Activated CD4-positive, alpha-beta T cell treated with anti-CD3 and anti-CD28 coated beads, Interleukin-2, amount 50 U/mL, for 4 hours (primary cell): ENCODE measurements at places on chromosomes 16 and 17.

GRCh38 chr16:84044118-84044488 is 1.5 kb upstream of the SLC38A8 start:
- no peak for DNase-seq

- DNase-seq: no peak
Observed at GRCh38 chr16:23679274-23679985, 741 bp downstream of the PLK1 start.

- DNase-seq: no peak
Observed at GRCh38 chr17:74125156-74125555, 78.3 kb upstream of the RPL38 start.

DNA sequence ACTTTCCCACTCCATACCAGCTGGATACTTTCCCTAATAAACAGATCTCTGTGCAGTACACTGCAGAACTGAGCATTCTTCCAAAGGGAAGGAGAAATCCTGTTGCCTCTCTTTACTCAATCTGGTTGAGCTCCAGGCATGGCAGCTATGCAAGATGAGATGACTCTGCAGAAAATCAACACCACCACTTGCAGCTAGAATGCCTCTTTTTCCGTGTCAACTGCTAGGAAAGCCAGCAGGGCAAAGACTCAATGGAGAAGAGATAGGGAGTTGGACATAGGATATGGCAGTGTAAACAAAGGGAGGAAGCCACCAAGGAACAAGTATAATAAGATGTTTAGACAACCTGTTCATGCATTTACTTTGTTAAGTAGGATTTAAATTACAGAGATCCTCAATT is 40.4 kb upstream of the CORO6 start:
- DNase-seq: no peak

DNA sequence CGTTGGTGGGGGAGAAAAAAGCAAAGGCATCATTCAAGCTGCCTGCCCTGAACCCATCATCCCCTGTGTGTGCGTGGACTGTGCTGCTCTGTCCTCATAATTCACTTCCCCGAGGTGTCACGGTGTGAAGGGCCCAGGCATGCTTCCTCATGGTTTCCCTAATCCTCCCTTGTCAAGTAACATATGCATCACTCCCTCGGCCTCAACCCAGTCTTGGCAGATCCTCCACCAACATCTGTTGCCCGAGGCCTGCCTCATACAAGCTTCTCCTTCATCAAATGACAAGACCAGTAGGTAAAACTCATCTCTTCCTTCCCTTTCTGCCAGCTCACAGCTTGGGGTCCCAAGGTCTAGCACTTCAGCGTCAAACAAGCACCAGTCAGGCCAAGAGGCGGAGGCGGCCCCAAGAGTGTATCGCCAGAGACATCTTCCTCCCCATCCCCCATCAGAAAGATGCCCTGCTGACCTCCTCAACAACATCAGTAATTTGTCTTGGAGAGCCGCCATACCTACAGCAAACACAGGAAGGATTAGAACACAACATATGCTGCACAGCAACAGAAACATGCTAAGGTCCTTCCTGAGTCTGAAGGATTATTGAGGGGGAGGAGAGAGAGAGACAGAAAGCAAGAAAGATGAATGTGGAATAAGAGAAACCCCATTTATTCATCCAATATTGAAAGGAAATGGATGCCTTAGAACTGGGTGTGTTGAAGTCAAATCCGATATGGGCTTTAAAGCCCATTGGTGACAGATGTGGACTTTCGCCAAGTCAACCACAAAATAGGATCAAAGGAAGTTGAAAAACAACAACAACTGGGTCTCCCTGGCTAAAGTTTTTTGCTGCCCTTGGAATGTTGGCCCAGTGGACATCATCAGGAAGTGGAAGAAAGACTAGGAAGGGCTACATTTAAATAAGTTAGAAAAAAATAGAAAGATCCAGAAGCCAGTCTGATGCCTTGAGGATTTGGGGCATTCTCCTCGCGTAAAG is 38.4 kb downstream of the SOX9 start:
- no peak for DNase-seq

DNA sequence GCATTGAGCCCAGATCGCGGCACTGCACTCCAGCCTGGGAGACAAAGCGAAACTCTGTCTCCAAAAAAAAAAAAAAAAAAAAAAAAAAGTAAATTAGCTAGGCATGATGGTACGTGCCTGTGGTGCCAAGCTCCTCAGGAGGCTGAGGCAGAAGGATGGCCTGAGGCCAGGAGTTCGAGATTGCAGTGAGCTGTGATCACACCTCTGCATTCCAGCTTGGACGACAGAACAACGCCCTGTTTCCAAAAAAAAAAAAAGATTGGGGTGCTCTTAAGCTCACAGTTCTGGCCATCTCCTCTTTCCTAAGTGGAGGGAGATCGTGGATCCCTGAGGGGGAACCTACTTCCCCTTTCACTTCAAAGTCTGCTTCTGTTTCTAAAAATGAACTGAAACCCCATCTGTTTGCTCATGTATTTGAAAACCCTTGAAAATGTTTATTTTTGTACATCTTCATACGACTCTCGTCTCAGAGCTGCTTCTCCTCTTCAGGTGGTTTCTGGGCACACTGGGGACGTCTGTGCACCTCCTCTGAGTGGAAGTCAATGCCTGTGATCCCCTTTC is 138.8 kb downstream of the PRKCA start:
- DNase-seq: no peak
